Left renal cortex interstitium (tissue), 4 donors: ENCODE measurements at places on chromosomes 13 and 19.

GRCh38 chr13:30645629-30646028 is 27.9 kb downstream of the USPL1 start:
- no peak for DNase-seq

- DNase-seq: no peak
Measured at GRCh38 chr13:73742982-73743381, 391.2 kb downstream of the KLF12 start.

- DNase-seq: peak; percentile 38
Measured at GRCh38 chr19:38362076-38362945, 12.1 kb upstream of the PSMD8 start.

- DNase-seq: no peak
Measured at GRCh38 chr13:19158006-19158405, 23.6 kb downstream of the TUBA3C start.

DNA sequence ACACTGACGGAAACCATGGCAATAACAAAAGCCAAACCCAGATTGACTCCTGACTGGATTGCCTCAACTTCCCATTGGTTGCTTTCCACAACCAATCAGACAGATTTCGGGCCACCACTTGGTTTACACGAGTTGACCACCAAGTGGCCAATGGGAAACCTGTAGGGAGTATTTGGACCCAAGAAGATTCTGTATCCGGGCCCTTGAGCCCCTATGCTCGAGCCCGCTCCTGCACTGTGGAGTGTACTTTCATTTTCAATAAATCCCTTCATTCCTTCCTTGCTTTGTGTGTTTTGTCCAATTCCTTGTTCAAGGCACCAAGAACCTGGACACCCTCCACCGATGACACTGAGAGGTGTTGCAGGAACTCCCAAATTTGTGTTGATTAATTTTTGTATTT is 24.1 kb upstream of the URI1 start:
- no peak for DNase-seq
